ENCODE measurements at places on chromosomes 12 and 14.

DNA sequence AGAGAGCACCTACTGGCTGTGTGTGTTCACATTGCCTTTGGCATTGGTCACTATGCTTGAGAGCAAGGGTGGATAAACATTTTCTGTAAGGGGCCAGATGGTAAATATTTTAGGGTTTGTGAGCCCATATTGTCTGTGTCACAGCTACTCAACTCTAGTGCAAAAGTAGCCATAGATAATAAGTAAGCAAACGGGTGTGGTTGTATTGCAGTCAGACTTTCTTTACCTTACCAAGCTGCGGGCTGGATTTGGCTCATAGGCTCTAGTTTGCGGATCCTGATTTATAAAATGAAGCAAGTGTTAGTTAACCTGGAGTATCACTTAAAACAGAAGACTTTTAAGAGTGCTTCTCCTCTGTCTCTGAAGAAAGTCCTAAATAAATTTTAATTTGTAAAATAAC, 169.0 kb downstream of the KICS2 start:
- no peak for DNase-seq

GRCh38 chr14:103400537-103400936, 15.3 kb downstream of the MARK3 start:
- no peak for DNase-seq

DNA sequence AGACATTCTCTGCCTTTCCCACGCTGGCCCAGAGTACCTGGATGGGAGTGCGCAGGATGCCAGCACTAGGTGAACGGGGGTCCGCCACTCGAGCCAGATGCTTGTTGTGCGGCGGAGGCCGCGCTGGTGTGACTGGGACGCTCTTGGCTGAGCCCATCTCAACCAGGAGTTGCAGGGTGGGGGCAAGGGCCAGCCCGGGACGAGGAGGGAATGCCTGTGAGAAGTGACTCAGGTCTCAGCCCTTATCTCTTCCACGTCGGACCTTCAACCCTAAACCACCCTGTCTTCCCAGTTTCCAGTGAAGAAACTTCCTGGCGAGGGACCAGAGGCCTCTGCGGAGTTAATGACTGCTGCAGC, 312 bp downstream of the CDCA3 start:
- DNase-seq, result no peak

DNA sequence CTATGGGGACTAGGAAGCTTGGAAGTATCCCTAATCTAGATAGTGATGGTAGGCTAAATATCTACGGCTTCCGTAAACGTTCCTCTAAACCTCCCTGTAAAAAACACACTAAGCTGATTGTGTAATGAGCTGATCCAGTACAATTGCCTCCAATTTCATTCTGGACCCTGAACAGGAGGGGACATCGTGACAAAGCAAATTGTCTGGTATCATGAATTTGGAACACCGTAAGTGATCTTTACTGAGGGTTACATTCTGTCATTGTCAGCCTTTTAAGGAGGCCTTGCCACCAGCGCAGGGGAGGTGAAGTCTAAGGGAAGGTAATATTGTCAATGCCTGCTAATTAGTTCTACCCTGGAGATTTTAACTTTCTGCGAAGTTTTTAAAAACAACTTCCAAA, 487 bp upstream of the MGST1 start:
- no peak for DNase-seq

GRCh38 chr14:101030586-101030985, 127.1 kb upstream of the RTL1 start:
- DNase-seq, result peak; percentile 70

GRCh38 chr12:56118688-56119357, 757 bp downstream of the ZC3H10 start:
- no peak for DNase-seq

DNA sequence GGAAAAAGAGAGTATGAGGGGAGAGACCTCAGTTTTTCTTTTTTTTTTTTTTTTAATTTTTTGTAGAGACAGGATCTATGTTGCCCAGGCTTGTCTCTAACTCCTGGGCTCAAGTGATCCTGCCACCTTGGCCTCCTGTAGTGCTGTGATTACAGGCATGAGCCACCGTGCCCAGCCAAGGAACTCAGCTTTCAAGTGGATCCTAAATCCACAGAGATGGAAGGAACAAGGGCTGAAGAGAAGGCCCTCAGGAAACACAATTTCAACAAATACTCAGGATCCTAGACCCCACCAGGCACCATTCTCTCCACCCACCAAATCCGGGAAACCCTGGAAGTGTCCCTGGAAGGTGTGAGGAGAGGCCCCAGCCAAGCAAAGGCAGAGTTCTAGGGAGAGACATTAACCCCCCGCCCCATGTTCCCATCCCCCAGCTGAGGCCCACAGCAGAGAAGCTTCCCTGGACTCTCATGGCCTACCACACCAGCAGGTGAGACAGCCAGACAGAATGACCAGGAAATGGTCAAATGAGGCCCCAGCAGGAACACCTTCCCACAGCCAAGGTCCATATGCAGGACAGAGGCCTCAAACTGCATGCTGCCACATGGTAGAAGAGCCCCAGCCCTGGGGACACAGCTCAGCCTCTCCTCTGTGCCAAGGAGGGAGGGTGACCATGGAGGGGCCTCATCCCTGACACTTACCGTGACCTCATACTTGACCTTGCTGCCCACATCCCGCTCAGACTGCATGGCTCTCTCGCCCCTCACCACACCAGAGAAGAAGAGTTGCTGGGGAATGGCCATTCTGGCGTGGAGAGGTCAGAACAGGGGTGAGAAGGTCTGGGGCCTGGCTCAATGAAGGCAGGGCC, 14.1 kb downstream of the ITGA7 start:
- peak; percentile 37 for DNase-seq

GRCh38 chr12:31316891-31317290, 9.1 kb downstream of the SINHCAF start:
- no peak for DNase-seq

DNA sequence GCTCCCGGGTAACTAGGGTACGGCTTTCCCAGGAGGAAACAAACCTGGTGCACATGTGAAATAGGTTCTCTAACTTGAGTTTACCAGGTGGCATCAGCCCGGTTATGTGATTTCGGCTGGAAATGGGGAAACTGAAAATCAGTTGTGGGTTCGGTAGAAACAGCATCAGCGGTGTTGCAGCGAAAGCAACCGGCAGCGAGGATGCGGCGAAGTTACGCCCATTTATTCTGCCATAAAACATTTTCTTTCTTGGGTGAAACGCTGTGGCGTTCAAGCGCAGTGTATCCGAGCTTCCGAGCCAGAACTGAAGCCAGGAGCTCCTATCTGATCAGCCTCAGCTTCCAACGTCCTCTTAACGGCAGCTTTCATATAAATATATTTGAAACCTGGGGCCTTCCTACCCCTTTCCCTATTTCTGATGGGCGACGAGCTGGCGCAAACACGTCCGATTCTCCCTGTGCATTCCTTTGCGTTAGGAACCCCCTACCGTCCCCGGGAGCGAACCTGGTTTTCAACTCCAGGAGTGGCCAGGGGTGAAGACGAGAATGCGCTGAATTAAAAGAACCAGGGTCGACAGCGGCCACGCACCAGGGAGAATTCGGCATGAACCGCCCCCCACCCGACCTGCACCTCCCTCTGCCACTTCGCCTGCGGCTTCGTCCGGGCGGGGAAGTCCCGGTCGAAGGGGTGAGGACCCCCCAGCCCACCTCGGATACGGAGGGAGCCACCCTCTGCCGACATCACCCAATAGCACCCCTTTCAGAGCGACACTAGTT, 1.6 kb downstream of the DPF3 start:
- DNase-seq, result no peak

DNA sequence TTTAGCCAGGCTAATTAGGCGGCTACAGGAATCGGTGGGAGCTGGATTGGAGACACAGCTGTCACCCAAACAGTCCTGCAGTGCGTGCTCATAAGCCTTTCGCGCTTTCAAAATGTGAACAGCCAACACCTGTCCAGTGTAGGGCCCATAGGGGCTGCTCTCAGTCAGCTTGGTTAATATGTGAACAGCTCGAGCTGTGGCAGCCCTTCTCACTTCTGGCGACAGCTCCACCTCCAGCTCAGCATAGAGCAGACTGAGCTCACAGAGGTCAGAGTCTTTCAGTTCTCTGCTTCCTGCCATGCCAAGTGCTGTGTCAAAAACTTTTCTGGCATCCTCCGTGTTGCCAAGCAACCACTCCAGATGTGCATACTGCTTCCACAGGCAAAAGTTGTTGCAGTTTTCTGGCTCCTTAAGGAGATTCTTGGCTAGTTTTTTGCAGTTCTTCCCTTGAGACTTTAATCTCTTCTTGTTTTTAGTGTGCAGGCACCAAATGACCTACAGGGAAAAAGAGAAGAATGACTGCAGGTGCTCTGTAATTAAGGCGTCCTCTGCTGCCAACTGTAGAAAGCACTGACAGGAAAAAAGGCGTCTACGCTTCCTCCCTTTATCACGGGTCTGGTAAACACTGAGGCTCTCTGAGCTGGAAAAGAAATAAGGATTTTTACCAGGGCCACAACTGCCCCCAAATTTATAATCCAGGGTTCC, 32.5 kb downstream of the PSMC1 start:
- DNase-seq, result no peak

DNA sequence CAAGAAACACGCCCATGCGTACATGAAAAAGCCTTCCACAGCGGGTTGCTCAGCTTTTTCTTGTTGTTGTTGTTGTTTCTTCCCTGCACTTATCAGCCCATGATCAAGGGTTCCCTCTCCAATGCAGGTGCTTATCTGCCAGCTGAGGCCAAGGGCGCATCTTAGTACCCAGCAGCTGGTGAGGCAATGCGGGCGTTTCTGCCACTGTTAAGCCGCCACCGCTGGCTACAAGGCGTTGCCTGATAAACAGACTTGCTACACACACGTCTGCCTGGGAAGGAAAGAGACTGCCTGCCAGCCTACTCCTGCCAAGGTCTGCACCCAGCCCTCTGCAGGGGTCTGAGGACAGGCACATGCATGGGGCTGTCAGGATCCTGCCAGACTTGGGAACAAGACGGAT, 345.9 kb downstream of the BCL11B start:
- peak; percentile 77 for DNase-seq

- no peak for DNase-seq
Measured at GRCh38 chr14:74080820-74081460, 3.3 kb downstream of the ALDH6A1 start.

GRCh38 chr14:44370727-44371126, 136.4 kb downstream of the FSCB start:
- no peak for DNase-seq

DNA sequence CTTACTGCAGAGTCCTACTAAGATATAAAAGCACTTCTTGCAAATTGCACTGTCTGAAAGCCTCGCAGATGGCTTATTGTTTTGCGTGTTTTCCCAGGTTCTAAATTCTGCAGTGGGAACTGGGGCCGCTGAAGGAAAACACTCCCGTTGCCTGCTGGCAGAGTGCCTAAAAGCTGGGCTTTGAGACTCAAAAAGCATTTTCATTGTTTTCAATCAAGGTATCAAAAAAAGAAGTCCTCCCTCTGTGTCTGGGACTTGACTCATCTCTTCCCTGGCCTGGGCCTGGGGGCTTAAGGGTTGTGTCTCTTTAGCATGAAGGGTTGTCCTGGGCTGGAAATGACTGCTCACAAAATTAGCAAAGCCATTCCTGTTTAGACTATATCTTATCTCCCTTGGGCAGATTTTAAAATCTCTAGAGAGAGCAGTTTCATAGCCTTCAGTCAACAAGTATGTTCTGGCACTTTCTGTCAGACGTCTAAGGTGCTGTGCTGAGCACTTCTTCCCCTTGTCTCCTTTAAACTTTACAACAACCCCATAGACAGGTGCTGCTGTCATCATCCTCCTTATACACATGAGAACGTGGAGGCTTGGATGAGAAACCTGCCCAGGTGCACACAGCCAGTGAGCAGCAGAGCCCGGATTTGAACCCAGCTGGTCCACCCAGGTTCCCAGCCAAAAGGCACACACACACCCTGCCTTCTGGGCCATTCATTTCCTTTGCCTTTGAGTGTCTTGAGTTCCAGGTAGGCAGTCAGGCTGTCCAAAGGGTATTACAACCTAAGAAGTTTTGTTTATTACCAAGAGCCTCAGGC, 31.1 kb downstream of the ELK3 start:
- DNase-seq, result no peak

DNA sequence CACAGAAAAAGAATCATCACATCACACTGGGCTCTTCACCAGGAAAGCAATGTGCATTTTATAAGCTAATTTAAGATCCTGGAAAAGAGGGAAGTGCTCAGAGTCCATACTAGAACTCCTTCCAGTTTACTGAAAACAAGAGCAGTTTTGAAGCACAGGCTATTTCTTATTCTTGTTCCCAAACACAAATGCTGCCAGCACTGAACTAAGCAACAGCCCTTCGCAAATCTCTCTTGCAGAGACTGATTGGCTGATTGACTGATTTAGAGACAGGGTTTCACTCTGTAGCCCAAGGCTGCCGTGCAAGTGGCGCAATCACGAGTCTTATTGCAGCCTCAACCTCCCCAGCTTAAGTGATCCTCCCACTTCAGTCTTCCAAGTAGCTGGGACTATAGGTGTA, 44.8 kb downstream of the BCL2L14 start:
- DNase-seq, result no peak

GRCh38 chr12:110649341-110649847, 35.5 kb downstream of the TCTN1 start:
- DNase-seq, result no peak

GRCh38 chr14:101476258-101476915, 84.9 kb upstream of the DIO3 start:
- DNase-seq, result peak; percentile 42

- DNase-seq, result no peak
Measured at GRCh38 chr12:119679081-119679480, 11.1 kb downstream of the PRKAB1 start.

DNA sequence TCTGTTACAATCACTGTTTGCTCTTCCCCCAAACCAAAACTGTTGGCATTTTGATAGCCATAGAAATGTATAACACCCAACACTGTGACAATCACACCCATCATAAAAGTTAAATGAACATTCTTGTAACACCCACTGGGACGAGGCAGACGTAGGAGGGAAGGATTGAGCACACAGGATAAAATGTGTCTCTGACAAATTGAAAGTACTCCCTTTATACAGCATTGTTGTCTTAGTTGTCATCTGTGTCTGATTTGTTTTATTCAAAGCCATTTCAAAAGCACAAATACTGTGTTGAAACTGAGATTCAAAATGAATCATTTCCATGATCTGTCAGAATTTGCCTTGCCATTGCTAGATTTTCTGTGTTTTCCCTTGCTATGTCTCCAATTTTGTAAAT, 436.3 kb downstream of the TMTC2 start:
- no peak for DNase-seq
